ENCODE measurements at places on chromosomes 11 and 22. TPM values are rescaled to one million over a fixed set of nuclear protein-coding genes. Genes with fewer than 3 reads are reported as not detected.

DNA sequence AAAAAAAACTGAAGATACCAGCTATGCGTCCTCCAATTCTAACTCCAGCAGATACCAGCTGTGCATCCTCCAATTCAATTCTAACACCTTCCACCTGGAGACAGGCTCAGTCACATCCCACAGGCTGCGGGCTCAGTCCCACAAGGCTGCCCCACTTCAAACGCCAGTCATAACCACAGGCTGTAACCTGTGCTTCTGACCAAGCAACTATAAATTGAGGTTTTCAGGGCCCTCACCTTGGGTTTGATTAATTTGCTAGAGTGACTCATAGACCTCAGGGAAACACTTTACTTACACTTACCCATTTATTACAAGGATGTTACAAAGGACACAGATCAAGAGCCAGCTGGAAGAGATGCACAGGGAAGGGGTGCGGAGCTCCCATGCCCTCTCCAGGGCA lies 32.4 kb upstream of the MSANTD2 start:
- DNase-seq: no peak

- DNase-seq: no peak
These were observed 82.5 kb downstream of the AMBRA1 start for GRCh38 chr11:46511342-46511741.

DNA sequence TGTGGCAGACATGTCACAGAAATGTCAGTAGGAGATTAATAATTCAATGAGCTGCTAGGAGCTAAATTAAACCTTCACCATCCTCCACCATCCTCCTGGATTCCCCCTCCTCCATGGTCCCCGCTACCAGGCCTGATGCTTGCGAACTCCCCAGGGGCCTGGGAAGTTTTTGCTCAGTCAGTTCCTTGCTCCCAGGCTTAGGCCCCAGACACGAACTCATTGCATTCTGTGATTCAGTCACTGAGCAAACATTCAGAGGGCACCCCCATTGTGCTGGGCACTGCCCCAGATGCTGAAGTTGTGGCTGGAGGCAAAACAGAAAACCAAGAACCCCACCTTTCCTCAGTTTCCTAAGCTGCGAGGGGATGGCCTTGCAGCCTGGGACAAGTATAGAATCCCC lies 14.3 kb downstream of the NPTXR start:
- no peak for DNase-seq

DNA sequence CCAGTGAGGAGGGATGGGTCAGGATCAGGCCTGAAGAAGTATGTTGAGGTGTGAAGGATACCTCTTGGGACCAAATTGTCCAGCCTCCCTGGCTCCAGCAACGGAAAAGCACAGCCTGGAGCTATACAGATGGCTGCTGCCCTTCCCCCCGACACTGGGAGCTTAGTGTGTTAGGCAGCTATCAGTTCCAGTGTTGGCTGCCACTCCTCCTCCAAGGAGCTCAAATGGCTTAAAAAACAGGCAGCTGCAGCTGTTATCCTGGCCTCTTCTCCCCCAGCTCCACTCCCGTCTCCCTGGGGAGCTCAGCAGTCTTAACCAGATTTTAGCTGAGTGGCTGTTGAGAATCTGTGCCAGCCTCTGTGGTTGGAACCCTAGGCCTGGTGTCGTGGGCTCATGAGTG lies 225.0 kb downstream of the JRKL start:
- no peak for DNase-seq

GRCh38 chr11:47152126-47152952 lies 24.3 kb downstream of the ARFGAP2 start:
- peak; percentile 36 for DNase-seq

DNA sequence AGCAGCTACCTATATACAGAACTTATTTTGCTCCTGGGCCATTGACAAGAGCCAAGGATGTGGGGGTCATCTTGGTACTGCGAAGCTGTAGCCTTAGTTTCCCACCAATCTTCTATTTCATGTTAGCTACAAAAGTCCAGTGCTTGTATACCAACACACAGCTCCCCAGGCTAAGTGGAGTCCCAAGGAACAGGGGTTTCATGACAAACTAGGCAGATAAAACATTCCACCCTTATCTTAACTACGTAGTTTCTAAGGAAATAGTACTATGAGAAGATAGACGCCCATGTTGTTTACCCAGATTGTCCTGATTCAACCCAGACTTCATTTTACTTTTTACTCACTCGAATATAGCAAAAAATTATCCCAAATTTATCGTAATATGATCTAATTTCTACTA lies 218.5 kb downstream of the DYNC2H1 start:
- peak; percentile 40 for DNase-seq

- no peak for DNase-seq
These were observed 725.8 kb upstream of the KIRREL3 start for GRCh38 chr11:127726367-127726766.

- peak; percentile 90 for DNase-seq
These were observed 1.2 kb downstream of the PHLDB1 start for GRCh38 chr11:118608360-118609227.

GRCh38 chr11:70910835-70911234 lies 341.5 kb downstream of the SHANK2 start:
- no peak for DNase-seq

The DGAT2 gene
- total RNA-seq: 0.43 TPM

The PARVG gene
- not detected for total RNA-seq

The OR5B21 gene
- total RNA-seq: not detected

The CRYBB3 gene
- not detected for total RNA-seq

The KRTAP5-10 gene
- not detected for total RNA-seq

All from fibroblast of villous mesenchyme (primary cell).